ENCODE measurements at places on chromosomes 11 and 22. TPM values are rescaled to one million over a fixed set of nuclear protein-coding genes. Genes with fewer than 3 reads are reported as not detected.

DNA sequence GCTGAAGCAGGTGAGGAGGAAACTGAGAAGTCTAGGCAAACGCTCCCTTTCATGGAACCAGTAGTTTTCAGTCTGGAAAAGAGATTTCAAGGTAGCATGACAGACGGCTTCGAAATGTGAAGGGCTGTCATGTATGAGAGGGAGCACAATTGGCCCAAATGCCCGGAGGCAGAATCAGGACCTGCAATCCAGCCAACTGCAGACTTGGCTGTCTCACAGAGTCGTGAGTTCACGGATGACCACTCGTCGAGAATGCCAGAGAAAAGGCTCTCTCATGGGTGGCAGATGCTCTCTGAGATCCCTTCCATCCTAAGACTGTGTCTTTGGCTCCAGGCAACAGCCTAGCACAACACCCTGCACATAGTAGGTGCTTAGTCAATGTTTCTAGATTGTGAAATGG is 134.8 kb downstream of the DSCAML1 start:
- H3K27ac ChIP-seq, result no peak overlapping the region
- no peak overlapping the region for H3K4me3 ChIP-seq
- H3K36me3 ChIP-seq, result no peaks in the 10 kb centered on the region
- no peaks in the 10 kb centered on the region for H3K4me1 ChIP-seq
- DNase-seq, result no peak
- H3K27me3 ChIP-seq, result peaks cover 79% of the 10 kb centered on the region

THRSP gene
- 0.31 TPM for total RNA-seq

MS4A6A gene
- 1.7 TPM for total RNA-seq

GRCh38 chr11:69524291-69524882 is 42.9 kb downstream of the LINC01488 start:
- no peaks in the 10 kb centered on the region for H3K36me3 ChIP-seq
- no peak overlapping the region for H3K4me3 ChIP-seq
- H3K27ac ChIP-seq, result no peak overlapping the region
- H3K4me1 ChIP-seq, result peaks cover 12% of the 10 kb centered on the region
- DNase-seq, result peak; percentile 57

PKDREJ gene
- not detected for total RNA-seq

GRCh38 chr11:14275076-14275475 is 83.9 kb downstream of the RRAS2 start:
- peaks cover 2% of the 10 kb centered on the region for H3K36me3 ChIP-seq
- DNase-seq, result no peak
- no peak overlapping the region for H3K27ac ChIP-seq

CRACR2B gene
- total RNA-seq, result 35.7 TPM

HBG2 gene
- 9,746 TPM for total RNA-seq

WT1 gene
- 27.1 TPM for total RNA-seq

DNA sequence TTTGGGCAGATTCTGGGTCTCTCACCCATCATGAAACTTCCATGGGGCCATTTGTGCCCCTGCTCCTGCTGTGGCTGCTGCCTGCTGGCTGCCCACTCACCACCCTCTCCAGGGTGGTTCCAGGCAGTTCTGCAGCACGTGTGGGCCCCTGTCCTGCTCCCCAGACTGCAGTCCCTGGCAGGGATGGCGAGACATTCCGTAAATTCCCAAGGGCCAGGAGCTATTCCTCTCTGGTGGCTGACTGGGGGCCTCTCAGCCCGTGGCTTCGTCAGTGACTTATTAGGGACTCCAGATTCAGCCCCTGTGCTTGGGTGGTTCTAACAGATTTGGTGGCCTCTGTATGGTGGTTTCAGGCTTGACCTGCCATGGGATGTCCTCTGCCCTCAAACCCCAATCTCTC is 3.9 kb upstream of the SLC22A8 start:
- DNase-seq, result no peak
- H3K4me3 ChIP-seq, result no peak overlapping the region
- no peak overlapping the region for H3K27ac ChIP-seq
- H3K36me3 ChIP-seq, result no peaks in the 10 kb centered on the region
- H3K27me3 ChIP-seq, result peaks cover 64% of the 10 kb centered on the region

GRCh38 chr11:113349528-113349927 is 35.1 kb downstream of the TTC12 start:
- H3K36me3 ChIP-seq, result no peaks in the 10 kb centered on the region
- no peak for DNase-seq
- H3K27me3 ChIP-seq, result no peaks in the 10 kb centered on the region
- no peak overlapping the region for H3K27ac ChIP-seq
- H3K4me3 ChIP-seq, result no peak overlapping the region

- H3K27me3 ChIP-seq, result no peaks in the 10 kb centered on the region
- H3K4me3 ChIP-seq, result no peak overlapping the region
- H3K36me3 ChIP-seq, result no peaks in the 10 kb centered on the region
Observed at GRCh38 chr11:15053191-15053685, 20.2 kb upstream of the CALCB start.

DNA sequence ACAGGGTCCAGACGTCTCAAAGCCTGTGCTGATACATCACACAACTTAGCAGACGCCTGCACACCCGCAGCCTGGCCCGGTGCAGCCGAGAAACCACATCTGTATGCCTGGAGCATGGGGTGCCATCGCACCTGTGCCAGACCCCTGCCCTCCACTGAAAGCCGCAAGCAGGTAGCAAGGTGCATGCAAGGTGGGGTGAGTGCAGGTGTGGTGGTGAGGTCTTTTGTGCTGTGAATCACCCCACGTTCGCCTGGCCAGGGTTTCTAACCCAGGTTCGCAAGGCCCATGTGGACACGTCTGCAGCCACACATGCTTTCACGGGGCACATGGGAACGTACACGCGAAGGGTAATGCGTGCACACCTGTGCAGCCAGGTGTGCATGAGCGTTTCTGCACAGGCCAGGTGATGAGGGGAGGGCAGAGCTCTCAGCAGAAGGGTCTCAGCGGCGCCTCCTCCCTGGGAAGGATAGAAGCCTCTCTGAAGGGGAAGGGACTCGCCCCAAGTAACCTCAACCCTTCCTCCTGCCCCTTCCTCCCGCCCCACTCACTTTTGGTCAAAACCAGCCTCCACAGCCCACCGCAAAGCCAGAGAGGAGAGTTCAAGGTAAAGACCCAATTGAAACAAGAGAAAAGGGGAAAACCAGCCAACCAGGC is 19.5 kb downstream of the CBX7 start:
- H3K4me1 ChIP-seq, result peaks cover 28% of the 10 kb centered on the region
- H3K36me3 ChIP-seq, result no peaks in the 10 kb centered on the region
- no peak for DNase-seq
- H3K27ac ChIP-seq, result no peak overlapping the region

SCN2B gene
- total RNA-seq, result not detected

DNA sequence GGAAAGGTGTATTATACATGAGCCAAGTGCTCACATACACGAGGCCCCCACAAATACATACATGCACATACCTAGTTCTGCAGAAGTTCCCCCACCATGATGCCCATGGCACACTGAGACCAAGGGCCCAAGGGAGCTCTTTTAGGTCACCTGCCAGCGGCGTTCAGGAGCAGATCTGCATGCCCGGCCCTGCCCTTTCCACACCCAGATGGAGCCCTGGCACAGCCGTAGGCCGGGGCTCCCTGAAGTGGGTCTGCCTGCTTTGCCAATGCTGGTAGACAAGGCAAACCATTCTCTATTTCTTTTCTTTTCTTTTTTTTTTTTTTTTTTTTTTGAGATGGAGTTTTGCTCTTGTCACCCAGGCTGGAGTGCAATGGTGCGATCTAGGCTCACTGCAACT is 21.5 kb downstream of the NFAM1 start:
- DNase-seq, result no peak
- no peaks in the 10 kb centered on the region for H3K36me3 ChIP-seq
- no peak overlapping the region for H3K4me3 ChIP-seq
- peaks cover 28% of the 10 kb centered on the region for H3K4me1 ChIP-seq
- peaks cover 9% of the 10 kb centered on the region for H3K27me3 ChIP-seq

- H3K4me1 ChIP-seq, result peaks cover 36% of the 10 kb centered on the region
- H3K36me3 ChIP-seq, result no peaks in the 10 kb centered on the region
- H3K4me3 ChIP-seq, result no peak overlapping the region
- H3K27me3 ChIP-seq, result no peaks in the 10 kb centered on the region
Observed at GRCh38 chr11:62507125-62507422, 39.5 kb downstream of the AHNAK start.

GRCh38 chr22:40567106-40567505 is 69.4 kb downstream of the MRTFA start:
- DNase-seq, result no peak
- no peak overlapping the region for H3K4me3 ChIP-seq
- H3K36me3 ChIP-seq, result no peaks in the 10 kb centered on the region
- peaks cover 1% of the 10 kb centered on the region for H3K4me1 ChIP-seq

OR8D4 gene
- not detected for total RNA-seq

DNA sequence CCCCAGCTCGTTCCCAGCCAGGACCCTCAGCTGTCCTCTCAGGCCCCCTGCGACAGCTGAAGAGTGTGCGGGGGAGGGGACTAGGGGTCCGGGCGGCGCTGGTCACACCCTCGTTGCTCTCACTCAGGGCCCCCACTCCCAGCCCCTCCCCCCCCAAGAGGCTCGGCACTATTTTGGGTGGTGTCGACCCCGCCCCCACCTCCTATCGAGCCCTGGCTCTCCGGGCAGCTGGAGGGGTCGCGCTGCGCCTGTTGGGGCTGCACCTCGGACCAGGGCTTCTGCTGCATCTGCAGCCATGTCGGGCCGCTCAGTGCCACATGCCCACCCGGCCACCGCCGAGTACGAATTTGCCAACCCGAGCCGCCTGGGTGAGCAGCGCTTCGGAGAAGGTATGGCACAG is at the start of gene HSPB2:
HSPB2 (plus strand) TSS at position 200 of the 400 bp plus-strand sequence; CDS start at position 296, 96 bp downstream.
- no peak for DNase-seq
- no peak within 1 kb of the TSS for H3K4me3 ChIP-seq
- H3K4me1 ChIP-seq, result peaks cover 35% of the 10 kb centered on the region
- peak within 1 kb of the TSS; percentile 57 for H3K27ac ChIP-seq
- H3K27me3 ChIP-seq, result no peaks in the 10 kb centered on the region
- H3K36me3 ChIP-seq, result no peaks in the 10 kb centered on the region

DNA sequence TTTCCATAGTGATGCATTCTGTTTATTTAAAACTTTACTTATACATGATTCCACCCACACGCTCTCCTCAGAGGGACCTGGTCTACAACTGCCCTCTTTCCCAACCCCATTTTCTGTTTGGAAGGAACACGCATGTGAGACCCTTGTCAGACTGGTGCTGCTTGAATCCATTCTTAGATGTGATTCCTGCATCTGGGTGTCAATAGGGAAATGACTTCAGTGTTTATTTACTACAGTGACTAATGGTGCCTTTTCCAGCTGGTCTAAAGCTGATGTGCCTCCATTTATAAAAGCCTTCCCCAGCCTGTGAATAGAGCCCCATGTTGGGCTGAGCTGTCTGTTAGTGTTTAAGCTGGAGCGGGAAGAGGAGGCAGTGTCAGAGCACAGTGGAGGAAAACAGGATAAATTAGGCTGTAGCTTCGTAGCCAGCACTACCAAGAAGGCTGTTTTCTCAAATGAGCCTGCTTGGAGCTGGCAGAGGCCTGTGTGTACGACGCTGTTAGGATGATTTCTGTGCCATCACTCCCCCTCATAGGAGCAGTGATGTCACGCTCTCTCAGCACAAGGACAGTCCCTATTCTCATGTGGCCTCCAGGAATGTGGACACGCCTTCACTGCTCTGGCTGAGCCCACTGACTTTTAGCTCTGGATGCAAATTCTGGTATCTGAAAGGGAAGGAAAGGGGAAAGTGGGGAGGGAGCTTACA is 18.9 kb upstream of the C11orf96 start:
- no peaks in the 10 kb centered on the region for H3K27me3 ChIP-seq
- H3K4me1 ChIP-seq, result peaks cover 25% of the 10 kb centered on the region
- H3K4me3 ChIP-seq, result no peak overlapping the region

OR4A16 gene
- not detected for total RNA-seq

INS gene
- not detected for total RNA-seq

DNA sequence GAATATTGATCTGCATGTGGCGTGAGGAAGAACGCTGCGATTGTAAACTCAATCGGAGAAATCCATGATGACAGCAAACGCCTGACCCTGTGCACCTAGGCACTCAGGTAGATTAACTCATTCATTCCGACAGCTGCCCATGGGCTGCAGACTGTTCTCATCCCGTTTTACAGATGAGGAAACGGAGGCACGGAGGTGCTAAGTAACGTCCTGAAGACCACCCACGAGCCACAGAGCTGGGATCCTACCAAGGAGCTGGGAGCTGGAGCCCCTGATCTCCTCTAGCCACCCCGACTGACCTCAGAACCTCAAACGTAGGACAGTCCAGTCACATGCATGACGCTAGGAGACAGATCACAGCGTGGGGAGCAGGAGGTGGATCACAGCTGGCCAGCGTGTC is 1092.7 kb downstream of the BRD1 start:
- no peak overlapping the region for H3K4me3 ChIP-seq
- H3K36me3 ChIP-seq, result no peaks in the 10 kb centered on the region
- H3K27ac ChIP-seq, result no peak overlapping the region

GRCh38 chr11:75574698-75575602 is 12.9 kb downstream of the SERPINH1 start:
- no peaks in the 10 kb centered on the region for H3K27me3 ChIP-seq
- peaks cover 34% of the 10 kb centered on the region for H3K36me3 ChIP-seq
- no peak overlapping the region for H3K27ac ChIP-seq

KRTAP5-7 gene
- total RNA-seq, result not detected

DNA sequence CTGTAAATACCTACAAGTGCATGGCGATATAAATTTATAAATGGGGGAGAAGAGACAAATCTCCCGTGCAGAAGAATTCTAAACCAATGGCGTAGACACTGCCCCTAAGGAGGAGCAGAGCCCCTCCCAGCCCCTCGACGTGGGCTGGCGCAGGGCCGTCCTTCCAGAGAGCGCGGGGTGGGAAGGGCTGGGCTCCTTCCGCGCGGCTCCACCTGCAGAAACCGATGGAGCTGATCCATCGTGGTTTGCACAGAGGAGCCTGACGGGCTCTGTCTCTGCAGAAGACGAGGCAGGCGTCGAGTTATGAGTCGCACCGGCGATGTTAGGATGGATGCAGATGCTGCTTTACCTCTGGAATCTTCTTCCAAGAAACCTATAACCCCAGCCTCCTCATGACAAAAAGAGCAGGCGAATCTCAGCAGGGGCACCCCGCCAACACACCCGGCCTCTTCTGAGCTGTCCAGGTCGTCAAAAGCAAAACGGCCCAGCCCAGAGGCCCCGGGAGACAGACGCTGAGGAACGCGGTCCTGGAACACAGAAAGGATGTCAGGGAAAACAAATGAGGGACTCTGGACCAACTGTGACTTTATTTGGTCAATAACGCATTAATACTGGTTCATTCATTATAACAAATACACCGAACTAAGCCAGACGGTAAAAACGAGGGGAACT is 11.0 kb upstream of the B4GALNT4 start:
- H3K27ac ChIP-seq, result no peak overlapping the region
- DNase-seq, result no peak
- H3K4me1 ChIP-seq, result peaks cover 26% of the 10 kb centered on the region
- no peaks in the 10 kb centered on the region for H3K36me3 ChIP-seq
- no peak overlapping the region for H3K4me3 ChIP-seq
- H3K27me3 ChIP-seq, result no peaks in the 10 kb centered on the region

DNA sequence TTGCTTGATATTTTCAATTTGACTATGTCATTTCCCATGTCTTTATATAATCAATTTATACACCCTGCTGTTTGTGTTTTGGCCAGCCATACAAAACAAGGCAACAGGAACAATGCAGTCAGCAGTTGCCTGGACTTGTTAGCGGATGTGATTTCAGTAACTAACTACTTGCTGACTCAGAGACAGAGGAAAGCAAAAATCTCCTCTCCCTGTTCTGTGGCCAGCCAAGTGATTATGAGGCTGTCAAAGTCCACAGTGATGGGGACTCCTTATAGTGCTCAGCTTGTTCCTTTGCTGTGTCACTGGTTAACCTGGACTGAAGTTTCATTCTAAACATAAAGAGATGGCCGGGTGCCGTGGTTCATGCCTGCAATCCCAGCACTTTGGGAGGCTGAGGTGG is 32.6 kb upstream of the APLP2 start:
- no peaks in the 10 kb centered on the region for H3K36me3 ChIP-seq
- no peak overlapping the region for H3K27ac ChIP-seq
- DNase-seq, result no peak
- H3K27me3 ChIP-seq, result no peaks in the 10 kb centered on the region
- H3K4me1 ChIP-seq, result peaks cover 6% of the 10 kb centered on the region

TSGA10IP gene
- not detected for total RNA-seq
